Esophagus squamous epithelium (tissue), 5 donors: ENCODE measurements at places on chromosomes 5 and 9.
A peak's percentile ranks its signal among the peaks of the same experiment; 100 is the strongest.

GRCh38 chr9:27536168-27536567 is 6.6 kb upstream of the MOB3B start:
- H3K4me1 ChIP-seq = peaks cover 12% of the 10 kb centered on the region
- H3K36me3 ChIP-seq = no peaks in the 10 kb centered on the region
- H3K27me3 ChIP-seq = no peaks in the 10 kb centered on the region
- no peak overlapping the region for H3K4me3 ChIP-seq
- no peak for DNase-seq
- H3K27ac ChIP-seq = no peak overlapping the region

DNA sequence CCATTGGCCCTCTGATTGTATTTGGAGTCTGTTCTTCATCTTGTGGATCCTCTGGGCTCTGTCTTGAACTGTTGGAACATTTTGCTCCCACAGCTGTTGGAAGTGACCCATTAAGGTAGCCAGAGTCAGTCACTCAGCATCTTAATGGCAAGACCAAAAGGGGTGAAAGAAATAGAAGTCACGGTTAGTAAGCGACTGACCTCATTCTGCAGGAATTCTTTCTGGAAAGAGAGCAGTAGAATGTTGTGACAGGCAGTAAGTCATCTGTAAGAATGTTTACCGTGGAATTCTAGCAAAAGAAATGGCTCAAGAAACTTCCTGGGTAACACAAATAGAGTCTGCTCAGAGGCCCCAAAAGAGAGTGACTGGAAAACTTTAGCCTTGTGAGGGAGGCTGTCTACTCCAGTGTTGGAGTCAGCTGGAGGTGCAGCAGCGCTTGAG is 28.6 kb upstream of the TNC start:
- H3K4me1 ChIP-seq = peaks cover 3% of the 10 kb centered on the region
- H3K36me3 ChIP-seq = no peaks in the 10 kb centered on the region
- peak overlapping the region; percentile 76 for H3K27ac ChIP-seq
- no peak for DNase-seq
- H3K4me3 ChIP-seq = no peak overlapping the region

GRCh38 chr5:134328619-134329018 is 38.4 kb downstream of the CDKL3 start:
- H3K27ac ChIP-seq = no peak overlapping the region
- no peak overlapping the region for H3K4me3 ChIP-seq
- no peaks in the 10 kb centered on the region for H3K4me1 ChIP-seq
- DNase-seq = no peak
- no peaks in the 10 kb centered on the region for H3K27me3 ChIP-seq

- no peak overlapping the region for H3K27ac ChIP-seq
- no peaks in the 10 kb centered on the region for H3K36me3 ChIP-seq
- no peaks in the 10 kb centered on the region for H3K27me3 ChIP-seq
- no peak overlapping the region for H3K4me3 ChIP-seq
Observed at GRCh38 chr5:29853711-29854220, 1339.7 kb upstream of the CDH6 start.

DNA sequence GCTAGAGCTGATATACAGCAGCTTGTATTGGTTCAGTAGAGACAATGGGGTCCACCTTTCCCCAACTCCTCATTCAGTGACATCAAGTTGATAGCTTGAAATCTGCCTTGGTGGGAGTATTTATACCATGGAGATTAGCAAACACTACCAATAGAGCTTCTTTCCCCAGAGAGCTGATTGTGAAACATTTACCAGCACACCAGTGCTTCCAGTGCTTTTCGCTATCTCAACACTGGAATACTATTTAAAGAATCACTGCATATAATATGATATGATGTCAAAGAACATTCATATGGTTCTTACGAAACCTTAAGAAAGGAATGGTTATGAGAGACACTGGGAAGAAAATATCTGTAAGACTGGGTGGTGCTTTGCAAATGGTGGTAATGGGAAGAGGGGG is 21.8 kb upstream of the RNF145 start:
- peaks cover 40% of the 10 kb centered on the region for H3K4me1 ChIP-seq
- DNase-seq = no peak
- no peak overlapping the region for H3K4me3 ChIP-seq

DNA sequence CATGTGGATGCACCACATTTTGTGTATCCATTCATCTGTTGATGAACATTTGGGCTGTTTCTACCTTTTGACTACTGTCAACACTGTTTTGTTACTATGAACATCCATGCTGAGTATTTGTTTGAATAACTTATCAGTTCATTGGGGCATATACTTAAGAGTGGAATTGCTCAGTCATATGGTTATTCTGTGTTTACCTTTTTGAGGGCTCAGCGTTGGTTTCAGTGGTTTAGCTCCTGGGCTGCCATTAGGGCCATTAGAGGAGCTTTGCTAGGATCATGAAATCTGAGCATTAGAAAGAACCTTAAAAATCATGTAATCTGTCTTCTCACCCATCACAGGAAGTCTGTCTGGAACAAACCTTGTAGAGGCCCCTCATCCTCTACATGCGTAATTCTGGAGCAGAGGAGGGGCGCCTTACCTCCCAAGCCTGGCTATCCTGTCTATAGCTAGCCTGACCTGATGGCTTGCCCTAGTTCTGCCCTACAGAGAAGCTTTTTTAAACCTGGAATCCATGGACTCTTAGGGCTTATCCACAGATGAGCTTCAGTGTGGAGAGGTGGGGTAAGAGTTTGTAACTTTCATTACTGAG is 92.9 kb downstream of the PDZD2 start:
- no peaks in the 10 kb centered on the region for H3K36me3 ChIP-seq
- H3K27me3 ChIP-seq = no peaks in the 10 kb centered on the region
- DNase-seq = no peak

DNA sequence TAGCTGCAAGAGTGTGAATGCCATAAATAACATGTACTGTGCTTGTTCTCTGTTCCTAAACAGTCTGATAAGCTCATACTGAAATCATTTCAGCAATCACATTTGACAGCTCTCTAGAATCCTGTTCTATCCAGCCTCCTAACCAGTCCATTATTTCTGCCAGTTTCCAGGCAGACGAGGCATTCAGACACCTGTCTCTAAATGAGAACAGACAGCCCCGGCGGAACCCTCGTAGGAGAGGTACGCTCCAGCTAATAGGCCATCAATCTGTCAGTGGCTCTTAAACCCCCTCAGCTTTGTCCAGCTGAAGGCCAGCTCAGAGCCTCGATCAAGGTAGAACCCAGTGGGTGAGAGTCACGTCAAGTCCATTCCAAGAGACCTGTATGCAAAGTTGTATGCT is 272.3 kb downstream of the GLIS3 start:
- H3K4me3 ChIP-seq = no peak overlapping the region
- H3K27me3 ChIP-seq = no peaks in the 10 kb centered on the region

DNA sequence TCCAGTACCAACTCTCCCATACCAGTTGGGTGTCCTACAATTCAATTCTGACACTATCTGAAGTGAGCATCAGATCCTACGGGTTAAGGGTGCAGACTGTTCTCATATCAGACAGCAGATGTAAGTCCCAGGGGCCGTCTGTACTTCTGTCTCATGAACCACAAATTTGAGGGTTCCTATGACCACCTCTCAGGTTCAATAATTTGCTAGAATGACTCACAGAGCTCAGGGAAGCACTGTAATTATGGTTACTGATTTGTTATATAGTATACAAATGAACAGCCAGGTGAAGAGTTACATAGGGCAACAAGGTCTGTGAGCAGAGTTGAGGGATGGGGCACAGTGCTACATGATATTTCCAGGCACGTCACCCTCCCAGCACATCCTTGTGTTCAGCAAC is 499.1 kb downstream of the DMAC1 start:
- no peaks in the 10 kb centered on the region for H3K4me1 ChIP-seq
- H3K27me3 ChIP-seq = no peaks in the 10 kb centered on the region
- H3K27ac ChIP-seq = no peak overlapping the region
- H3K4me3 ChIP-seq = no peak overlapping the region

- no peak for DNase-seq
- no peaks in the 10 kb centered on the region for H3K36me3 ChIP-seq
- no peak overlapping the region for H3K4me3 ChIP-seq
- no peaks in the 10 kb centered on the region for H3K27me3 ChIP-seq
- H3K27ac ChIP-seq = no peak overlapping the region
Observed at GRCh38 chr5:54398191-54398590, 57.3 kb upstream of the HSPB3 start.

GRCh38 chr9:111178331-111179055 is 140.2 kb upstream of the LPAR1 start:
- DNase-seq = no peak
- H3K4me3 ChIP-seq = no peak overlapping the region
- no peaks in the 10 kb centered on the region for H3K27me3 ChIP-seq

- H3K36me3 ChIP-seq = no peaks in the 10 kb centered on the region
- H3K4me3 ChIP-seq = no peak overlapping the region
- peaks cover 15% of the 10 kb centered on the region for H3K4me1 ChIP-seq
- peak overlapping the region; percentile 33 for H3K27ac ChIP-seq
Observed at GRCh38 chr5:17228821-17229291, 11.4 kb downstream of the BASP1 start.

- no peak overlapping the region for H3K4me3 ChIP-seq
- H3K27me3 ChIP-seq = no peaks in the 10 kb centered on the region
- H3K36me3 ChIP-seq = no peaks in the 10 kb centered on the region
- H3K27ac ChIP-seq = no peak overlapping the region
Observed at GRCh38 chr9:125075997-125076396, 67.3 kb downstream of the SCAI start.

- H3K4me3 ChIP-seq = no peak overlapping the region
- DNase-seq = no peak
- H3K36me3 ChIP-seq = no peaks in the 10 kb centered on the region
- no peaks in the 10 kb centered on the region for H3K27me3 ChIP-seq
- peaks cover 15% of the 10 kb centered on the region for H3K4me1 ChIP-seq
- H3K27ac ChIP-seq = no peak overlapping the region
Observed at GRCh38 chr5:36630201-36631145, 24.1 kb downstream of the SLC1A3 start.

DNA sequence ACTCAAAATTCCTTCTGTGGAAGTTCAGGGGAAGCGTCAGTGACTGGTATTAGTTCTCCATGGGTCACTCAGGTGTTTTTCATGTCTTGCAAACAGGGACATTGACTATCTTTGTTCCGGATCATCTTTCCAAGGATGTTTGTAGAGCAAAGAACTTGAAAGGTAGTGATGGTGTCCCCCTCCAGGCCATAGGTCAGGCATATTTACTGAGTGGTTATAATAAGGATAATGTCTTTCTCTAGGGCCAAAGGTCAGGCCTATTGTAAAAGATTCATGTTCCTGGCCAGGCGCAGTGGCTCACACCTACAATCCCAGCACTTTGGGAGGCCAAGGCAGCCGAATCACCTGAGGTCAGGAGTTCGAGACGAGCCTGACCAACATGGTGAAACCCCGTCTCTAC is 614.8 kb downstream of the KIF4B start:
- H3K4me1 ChIP-seq = no peaks in the 10 kb centered on the region
- H3K36me3 ChIP-seq = no peaks in the 10 kb centered on the region
- no peak for DNase-seq
- H3K27me3 ChIP-seq = no peaks in the 10 kb centered on the region
